ENCODE measurements at places on chromosomes 11 and 22. TPM values are rescaled to one million over a fixed set of nuclear protein-coding genes. Genes with fewer than 3 reads are reported as not detected.

DNA sequence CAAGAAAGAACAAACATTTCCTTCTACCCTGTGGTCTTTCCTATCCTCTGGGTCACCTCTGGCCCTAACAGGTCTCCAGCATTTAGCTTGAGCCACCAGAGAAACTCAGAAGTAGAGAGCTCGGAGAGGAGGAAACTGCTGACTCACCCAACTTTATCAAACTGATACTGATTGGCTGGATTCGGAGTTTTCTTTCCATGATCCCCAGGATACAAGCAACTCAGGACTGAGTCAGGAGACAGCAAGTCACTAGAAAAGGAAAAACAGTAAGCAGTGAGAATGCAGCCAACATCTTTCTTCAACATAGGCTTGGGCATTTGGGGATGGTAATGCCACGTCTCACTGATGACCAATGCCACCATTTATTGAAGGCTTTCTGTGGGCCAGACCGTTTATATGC is 32.7 kb downstream of the THOC5 start:
- no peak overlapping the region for H3K4me3 ChIP-seq
- no peaks in the 10 kb centered on the region for H3K27me3 ChIP-seq
- no peak overlapping the region for H3K27ac ChIP-seq
- no peaks in the 10 kb centered on the region for H3K4me1 ChIP-seq
- DNase-seq = no peak

DNA sequence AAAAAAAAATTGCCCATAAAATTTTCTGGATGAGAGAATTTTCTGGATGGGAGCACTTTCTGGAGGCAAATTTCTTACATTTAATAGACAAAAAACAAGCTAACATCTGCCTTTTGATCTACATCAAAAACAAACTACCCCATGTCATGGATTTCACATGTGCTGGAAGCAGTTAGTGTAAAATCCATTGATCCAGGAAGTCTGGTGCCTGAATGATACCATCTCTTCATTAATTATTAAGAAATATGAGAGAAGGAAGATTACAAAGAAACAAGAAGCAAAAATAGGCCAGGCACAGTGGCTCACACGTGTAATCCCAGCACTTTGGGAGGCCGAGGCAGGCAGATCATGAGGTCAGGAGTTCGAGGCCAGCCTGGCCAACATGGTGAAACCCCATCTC is 53.2 kb upstream of the FAM181B start:
- H3K36me3 ChIP-seq = no peaks in the 10 kb centered on the region
- DNase-seq = no peak
- H3K27ac ChIP-seq = no peak overlapping the region
- H3K4me1 ChIP-seq = no peaks in the 10 kb centered on the region

DNA sequence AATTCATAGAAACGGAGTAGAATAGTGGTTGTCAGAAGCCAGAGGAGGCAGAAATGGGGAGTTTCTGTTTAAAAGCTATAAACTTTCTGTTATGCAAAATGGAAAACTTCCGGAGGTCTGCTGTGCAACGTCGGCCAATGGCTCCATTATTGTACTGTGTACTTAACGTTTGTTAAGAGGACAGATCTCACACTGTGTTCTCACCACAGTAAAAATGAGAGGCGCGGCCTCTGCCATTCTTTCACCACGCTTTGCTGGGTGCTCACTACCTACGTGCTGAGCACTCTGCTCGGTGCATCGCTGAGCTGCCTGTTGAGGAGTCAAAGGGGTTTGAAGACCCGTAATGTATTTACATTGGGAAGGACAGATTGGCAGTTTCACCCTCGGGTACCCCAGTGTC is 218.8 kb upstream of the B3GAT1 start:
- no peak for DNase-seq
- H3K4me1 ChIP-seq = no peaks in the 10 kb centered on the region
- peaks cover 7% of the 10 kb centered on the region for H3K27me3 ChIP-seq
- H3K4me3 ChIP-seq = no peak overlapping the region

- no peak for DNase-seq
- no peak overlapping the region for H3K4me3 ChIP-seq
- no peaks in the 10 kb centered on the region for H3K4me1 ChIP-seq
- H3K27ac ChIP-seq = no peak overlapping the region
- no peaks in the 10 kb centered on the region for H3K36me3 ChIP-seq
These were observed 452.9 kb downstream of the MN1 start for GRCh38 chr22:27348634-27349033.

- no peak overlapping the region for H3K27ac ChIP-seq
- no peak overlapping the region for H3K4me3 ChIP-seq
- no peaks in the 10 kb centered on the region for H3K27me3 ChIP-seq
- no peak for DNase-seq
These were observed 55.1 kb downstream of the DLG2 start for GRCh38 chr11:85572056-85572455.

DNA sequence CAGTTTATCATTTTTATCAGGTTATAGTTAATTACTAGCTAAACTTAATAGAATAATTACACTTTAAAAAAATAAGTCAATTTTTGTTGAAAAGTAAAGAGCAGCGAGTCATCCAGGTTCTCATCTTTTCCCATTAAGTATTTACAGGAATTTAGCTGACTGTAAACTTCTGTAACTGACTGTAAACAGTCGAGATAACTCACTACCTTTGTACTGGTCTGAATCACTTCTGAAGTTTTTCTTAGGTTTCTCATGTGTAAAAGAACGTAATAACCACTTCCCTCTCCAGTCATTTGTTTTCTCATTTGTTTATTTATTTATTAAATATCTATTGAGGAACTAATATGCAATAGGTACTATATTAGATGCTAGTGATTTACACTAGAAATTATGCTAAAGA is 270.8 kb downstream of the DYNC2H1 start:
- H3K4me1 ChIP-seq = no peaks in the 10 kb centered on the region
- no peaks in the 10 kb centered on the region for H3K27me3 ChIP-seq
- DNase-seq = no peak
- H3K4me3 ChIP-seq = no peak overlapping the region
- no peaks in the 10 kb centered on the region for H3K36me3 ChIP-seq

The NXPE4 gene
- not detected for total RNA-seq

GRCh38 chr11:56624661-56625110 is 10.0 kb upstream of the OR5M1 start:
- no peaks in the 10 kb centered on the region for H3K27me3 ChIP-seq
- H3K4me1 ChIP-seq = no peaks in the 10 kb centered on the region
- no peak overlapping the region for H3K4me3 ChIP-seq
- H3K27ac ChIP-seq = no peak overlapping the region

Data from CD4-positive, alpha-beta memory T cell (primary cell).